Occipital lobe (tissue), 3 donors: ENCODE measurements at places on chromosomes 5 and 9. TPM values are rescaled to one million over a fixed set of nuclear protein-coding genes. Genes with fewer than 3 reads are reported as not detected.

Gene NR3C1
- total RNA-seq, result 27.1 TPM

Gene ADRA1B
- 1.1 TPM for total RNA-seq

Gene NR5A1
- under 0.01 TPM for total RNA-seq

Gene SLC34A1
- total RNA-seq, result not detected

Gene NKD2
- total RNA-seq, result 3.0 TPM

Gene TAF11L10
- total RNA-seq, result not detected

Gene GRIA1
- total RNA-seq, result 229 TPM

Gene FAM221B
- total RNA-seq, result not detected

Gene LRRC26
- 0.62 TPM for total RNA-seq

Gene NR2F1
- total RNA-seq, result 121 TPM

Gene TENT4A
- total RNA-seq, result 20.7 TPM

Gene CARTPT
- not detected for total RNA-seq

Gene CDX1
- total RNA-seq, result not detected

Gene TMEFF1
- total RNA-seq, result 47.6 TPM

Gene CBY3
- not detected for total RNA-seq

DNA sequence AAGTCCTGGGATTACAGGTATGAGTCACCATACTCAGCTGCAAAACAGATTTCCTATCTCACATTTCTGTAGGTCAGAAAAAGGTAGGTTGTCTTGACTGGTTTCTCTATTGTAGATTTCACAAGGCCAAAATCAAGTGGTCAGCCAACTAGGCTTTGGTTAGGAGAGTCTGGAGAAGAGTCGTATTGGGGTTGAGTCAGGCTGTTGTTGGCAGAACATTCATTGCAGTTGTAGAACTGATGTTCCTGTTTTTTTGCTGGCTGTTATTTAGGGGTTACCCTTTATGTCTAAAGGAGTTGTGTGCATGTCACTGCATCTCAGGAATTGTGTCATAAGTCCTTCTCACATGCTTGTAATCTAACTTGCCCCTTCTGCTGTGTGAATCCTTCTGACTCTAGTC, 814.2 kb upstream of the GRAMD2B start:
- no peak for DNase-seq

DNA sequence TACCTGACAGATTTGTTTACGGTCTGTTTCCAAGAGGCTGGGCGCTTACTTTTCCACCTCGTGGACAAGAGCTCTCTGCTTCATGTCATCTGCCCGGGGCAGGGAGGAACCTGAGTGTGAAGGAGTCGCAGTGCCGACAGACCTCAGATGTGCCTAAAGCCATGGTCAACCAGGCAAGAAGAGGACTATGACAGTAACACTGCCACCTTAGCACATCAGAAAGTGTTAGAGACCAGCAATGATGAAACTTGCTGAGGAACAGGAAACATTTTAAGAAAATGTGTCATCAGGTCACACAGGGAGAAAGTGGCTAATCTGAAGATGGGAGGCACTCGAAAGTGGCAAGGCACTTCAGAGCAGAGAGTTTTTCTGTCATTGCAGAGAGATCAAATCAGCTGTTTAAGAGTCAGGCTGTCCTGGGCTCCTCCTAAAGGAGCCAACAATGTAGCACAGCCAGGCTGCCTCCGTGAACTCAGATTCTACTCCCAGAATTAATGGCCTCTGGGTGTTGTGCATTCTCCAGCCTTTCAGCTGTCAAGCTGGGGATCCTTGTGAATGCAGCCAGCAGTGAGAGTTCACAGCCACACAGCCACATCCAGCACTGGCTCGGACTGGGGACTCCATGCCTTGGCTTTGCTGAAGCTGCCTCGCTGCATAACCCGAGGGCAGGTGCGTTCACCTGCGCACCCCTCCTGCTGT, 94.6 kb downstream of the RAPGEF1 start:
- DNase-seq, result no peak

- no peak for DNase-seq
Observed at GRCh38 chr5:108730617-108731340, 16.9 kb upstream of the FER start.

DNA sequence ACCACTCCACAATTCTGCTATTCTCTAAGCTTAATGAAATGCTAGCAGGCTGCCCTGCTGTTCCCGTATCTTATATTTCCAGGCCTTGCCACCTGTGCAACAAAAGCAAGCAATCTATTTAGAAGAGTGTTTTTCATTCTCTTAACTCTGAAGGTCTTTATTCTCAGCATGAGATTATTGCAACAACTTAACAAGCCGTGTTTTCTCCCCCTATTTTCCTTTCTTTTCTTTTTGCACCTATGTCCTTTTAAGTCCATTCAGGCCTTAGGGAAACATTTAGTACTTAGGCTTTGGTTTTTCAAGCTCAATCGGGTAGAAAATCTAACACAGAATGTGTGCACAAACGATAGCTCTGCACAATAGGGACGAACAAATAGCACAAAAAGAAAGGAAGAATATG, 89.6 kb upstream of the DMRTA1 start:
- no peak for DNase-seq

- DNase-seq, result no peak
Observed at GRCh38 chr9:96524045-96524444, 74.1 kb downstream of the HABP4 start.

DNA sequence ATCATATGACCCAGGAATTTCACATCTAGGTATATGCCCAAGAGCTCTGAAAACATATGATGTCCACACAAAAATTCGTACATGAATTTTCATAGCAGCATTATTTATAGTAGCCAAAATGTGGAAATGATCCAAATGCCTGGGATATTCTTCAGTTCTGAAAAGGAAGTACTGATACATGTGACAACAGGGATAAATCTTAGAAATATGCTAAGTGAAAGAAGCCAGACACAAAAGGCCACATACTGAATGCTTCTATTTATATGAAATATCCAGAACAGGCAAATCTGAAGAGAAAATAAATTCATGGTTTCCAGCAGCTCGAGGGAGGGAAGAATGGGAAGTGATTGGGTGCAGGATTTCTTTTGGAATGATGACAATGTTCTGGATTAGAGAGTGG, 16.8 kb upstream of the ZBTB43 start:
- DNase-seq, result no peak

- no peak for DNase-seq
Observed at GRCh38 chr5:92886751-92887150, 694.3 kb downstream of the NR2F1-AS1 start.

- no peak for DNase-seq
Observed at GRCh38 chr9:107907715-107908114, 418.1 kb upstream of the KLF4 start.

DNA sequence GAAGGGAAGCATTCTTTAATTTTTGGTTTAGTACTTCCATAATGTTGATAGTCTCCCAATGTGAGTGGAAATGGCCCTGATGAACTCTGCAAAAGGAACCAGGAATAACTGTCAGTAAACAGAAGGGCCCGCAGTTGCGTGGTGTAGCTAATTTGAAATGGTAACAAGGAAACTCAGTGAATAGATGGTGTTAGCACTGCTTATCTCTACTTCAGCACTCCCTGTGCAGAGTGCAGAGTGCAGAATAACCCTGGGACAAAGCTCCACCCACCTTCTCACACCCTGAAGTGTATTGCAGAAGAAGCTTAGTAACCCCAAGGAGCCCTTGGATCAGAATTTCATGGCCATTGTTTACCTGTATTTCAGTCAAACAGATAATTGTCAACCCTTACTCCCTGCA, 158.9 kb downstream of the PCSK5 start:
- DNase-seq, result no peak

- DNase-seq, result peak; percentile 14
Observed at GRCh38 chr9:114691046-114691955, 9.3 kb upstream of the TEX48 start.

DNA sequence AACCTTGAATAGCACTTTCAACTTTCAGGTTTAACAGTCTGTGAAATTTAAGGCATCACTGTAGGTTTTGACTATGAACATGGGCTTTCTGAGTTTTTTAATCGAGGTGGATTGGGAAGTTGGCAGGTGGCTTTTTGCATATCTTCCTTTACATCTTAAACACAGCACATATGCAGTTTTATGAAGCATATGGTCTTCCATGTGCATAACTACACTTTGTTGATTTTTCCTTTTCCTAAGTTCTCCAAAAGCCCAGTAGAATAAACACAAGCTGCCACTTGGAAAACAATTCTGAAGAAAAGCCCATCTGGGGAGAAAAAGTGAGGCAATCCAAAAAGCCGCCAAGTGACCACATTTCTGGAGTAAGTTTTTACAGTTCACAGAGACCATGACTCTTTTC, 236.5 kb upstream of the IL12B start:
- DNase-seq, result no peak

DNA sequence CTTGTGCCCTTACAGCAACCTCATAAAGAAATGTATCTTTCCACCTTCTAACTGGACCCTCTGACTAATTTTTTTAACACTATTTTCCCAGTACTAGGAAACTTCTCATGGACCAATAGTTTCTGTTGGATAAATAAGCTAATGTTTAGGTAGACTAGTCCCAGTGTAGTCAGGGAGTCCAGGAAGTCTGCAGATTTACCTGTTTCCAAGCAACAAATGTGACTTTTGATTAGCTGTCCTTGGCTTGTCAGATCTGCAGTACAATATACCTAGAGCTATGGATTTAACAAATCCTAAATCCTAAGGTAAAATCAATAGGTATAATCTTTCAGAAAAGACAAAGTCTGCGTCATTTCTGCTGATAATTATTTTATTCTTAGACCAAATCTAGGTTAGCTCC, 55.7 kb downstream of the FAM174A start:
- DNase-seq, result no peak

GRCh38 chr5:106094204-106094607, 1576.5 kb downstream of the EFNA5 start:
- no peak for DNase-seq

DNA sequence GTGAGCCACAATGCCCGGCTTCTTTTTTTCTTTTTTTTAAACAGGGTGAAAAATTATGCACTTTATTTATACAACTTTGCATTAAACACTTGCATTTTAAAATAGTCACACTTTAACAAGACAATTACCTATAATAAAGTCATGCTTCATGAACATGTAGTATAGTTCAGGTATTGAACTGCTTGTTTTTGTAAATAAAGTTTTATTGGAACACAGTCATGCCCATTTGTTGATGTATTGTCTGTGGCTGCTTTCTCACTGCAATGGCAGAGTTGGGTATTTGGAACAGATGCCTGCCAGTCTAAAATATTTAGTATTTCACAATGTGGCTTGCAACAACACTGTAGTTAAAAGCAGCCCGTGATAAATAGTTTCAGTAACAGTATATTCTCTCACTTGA, 32.8 kb upstream of the CCL21 start:
- no peak for DNase-seq

DNA sequence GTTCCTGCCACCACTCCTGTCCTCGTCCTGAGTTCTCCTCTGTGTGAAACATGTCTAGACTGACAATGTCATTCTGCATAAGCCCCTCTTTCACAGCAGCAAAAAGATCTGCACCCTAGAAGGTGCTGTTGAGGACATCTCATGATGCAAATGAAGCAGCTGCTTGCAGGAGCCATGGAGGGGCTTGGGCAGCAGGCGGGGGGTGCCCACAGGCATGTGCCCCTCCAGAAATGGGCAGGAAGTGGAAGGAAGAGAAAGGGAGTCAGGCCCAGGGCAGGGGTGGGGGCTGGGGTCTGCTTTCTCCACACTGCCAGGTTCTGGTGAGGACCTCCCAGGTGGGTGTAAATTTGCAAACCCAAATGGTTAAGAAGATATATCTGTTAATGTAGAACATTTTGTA, 54.5 kb upstream of the KCNMB1 start:
- DNase-seq, result no peak

- DNase-seq, result no peak
Observed at GRCh38 chr9:75909776-75910175, 19.3 kb downstream of the PCSK5 start.

DNA sequence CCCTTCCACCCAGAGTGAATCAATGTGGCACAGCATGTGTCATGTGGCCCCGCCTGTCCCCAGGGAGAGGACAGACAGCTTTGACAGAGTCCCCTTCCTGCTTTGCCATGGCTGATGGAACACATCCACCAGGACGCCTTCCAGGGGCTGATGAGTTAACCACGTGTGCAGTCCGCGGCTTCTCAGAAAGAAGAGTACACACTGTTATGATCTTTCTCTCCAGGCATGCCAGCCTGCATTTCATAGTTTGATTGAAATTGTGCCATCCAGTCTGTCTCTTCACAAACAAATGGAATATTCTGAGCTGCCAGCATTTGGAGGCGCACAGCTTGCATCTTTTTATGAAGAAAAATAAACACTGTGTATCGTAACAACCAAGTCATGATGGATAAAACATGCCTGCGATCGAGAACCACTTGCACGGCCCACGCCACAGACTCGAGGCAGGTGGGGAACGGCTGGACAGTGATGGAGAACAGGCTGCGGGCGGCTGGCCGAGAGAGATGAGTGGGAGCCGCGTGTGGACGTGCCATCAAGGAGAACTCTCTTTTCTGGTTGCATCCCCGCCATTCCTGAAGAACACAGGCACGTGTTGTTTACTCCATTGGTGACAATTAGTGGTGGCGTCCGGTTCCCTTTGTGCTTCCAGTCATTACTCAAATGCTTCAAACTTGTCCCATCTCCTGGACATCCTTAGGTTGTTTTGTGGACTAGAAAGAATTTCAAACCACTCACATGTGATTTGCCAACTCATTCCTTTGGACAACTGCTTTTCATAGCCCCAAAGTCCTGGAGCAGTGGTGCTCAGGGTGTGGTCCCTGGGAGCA, 220.2 kb downstream of the AGTPBP1 start:
- DNase-seq, result peak; percentile 85

- DNase-seq, result no peak
Observed at GRCh38 chr9:109997682-109998081, 210.3 kb downstream of the C9orf152 start.

GRCh38 chr5:86869268-86869667, 251.5 kb downstream of the COX7C start:
- no peak for DNase-seq

GRCh38 chr9:75152416-75152815, 64.1 kb downstream of the OSTF1 start:
- DNase-seq, result no peak

DNA sequence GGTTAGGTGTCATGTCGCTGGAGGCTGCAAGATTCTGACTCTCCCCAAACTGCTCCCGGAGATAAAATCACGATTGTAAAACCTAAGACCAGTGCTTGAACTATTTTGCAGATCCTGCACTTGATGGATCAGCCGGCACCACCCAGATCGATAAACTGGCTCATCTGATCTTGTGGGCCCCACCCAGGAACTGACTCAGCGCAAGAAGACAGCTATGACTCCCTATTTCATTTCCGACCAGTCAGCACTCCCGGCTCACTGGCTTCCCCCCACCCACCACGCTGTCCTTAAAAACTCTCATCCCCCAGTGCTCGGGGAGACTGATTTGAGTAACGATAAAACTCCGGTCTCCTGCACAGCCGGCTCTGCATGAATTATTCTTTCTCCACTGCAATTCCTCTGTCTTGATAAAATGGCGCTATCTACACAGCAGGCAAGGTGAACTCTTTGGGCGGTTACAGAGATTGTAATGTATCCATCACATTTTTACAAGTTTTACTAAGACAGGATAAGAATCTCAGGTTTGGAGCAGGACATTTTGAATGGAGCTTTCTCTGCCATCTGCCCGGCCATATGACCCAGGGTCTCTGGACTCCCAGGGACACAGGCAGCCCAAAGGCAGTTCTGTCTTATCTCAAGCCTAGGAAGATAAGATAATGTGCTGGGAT, 10.6 kb upstream of the PPP1R26 start:
- no peak for DNase-seq
